Activated naive CD8-positive, alpha-beta T cell treated with anti-CD3 and anti-CD28 coated beads for 36 hours (primary cell): ENCODE measurements at places on chromosomes 4 and X. TPM values are rescaled to one million over a fixed set of nuclear protein-coding genes. Genes with fewer than 3 reads are reported as not detected.

- DNase-seq = no peak
- no peaks in the 10 kb centered on the region for H3K4me1 ChIP-seq
- no peak overlapping the region for H3K27ac ChIP-seq
- no peaks in the 10 kb centered on the region for H3K27me3 ChIP-seq
Measured at GRCh38 chr4:93740890-93741289, 87.7 kb upstream of the ATOH1 start.

VGLL1 gene
- total RNA-seq = not detected

DNA sequence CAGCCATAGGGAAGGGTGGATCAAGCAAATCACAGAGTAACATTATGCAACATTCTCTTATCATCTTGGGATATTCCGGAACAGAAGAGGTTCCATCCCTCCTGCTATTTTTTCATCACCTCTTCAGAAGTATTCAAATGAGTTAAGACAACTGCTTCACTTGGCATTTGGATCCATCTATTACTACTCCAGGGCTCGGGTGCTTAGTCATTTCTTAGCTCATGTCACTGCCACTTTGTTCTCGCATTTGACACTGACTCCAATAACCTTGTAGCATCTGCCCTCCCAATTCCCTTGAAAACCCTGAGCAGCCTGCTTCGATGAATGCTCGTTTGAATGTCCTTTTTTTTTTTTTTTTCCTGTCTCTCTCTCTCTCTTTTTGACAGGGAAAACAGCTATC is 114.9 kb downstream of the PPARGC1A start:
- H3K27ac ChIP-seq = no peak overlapping the region
- DNase-seq = no peak
- H3K4me3 ChIP-seq = no peak overlapping the region
- no peaks in the 10 kb centered on the region for H3K4me1 ChIP-seq

DNA sequence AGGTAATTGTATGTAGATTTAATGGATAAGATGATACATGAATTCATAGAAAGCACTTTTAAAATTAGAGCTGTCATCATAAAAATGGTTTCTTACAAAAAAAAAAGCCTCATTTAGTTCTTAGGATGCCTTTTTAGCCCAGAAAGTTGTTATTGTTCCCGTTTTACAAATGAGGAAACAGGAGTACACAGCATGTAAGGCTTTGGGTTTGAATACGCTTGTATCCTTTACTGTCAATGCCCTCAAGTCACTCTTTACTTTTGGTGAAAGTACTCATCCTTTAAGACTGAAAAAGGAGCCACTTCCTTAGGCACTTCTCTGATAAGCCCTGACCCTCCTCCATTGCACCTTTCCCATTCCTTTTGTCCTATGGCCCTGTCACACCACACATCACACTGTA is 4.9 kb downstream of the EREG start:
- H3K36me3 ChIP-seq = no peaks in the 10 kb centered on the region
- H3K27me3 ChIP-seq = peaks cover 38% of the 10 kb centered on the region
- H3K27ac ChIP-seq = no peak overlapping the region
- H3K4me1 ChIP-seq = peaks cover 9% of the 10 kb centered on the region
- no peak overlapping the region for H3K4me3 ChIP-seq
- DNase-seq = no peak

GRCh38 chr4:73731968-73732610 is 8.3 kb upstream of the CXCL8 start:
- no peak for DNase-seq
- H3K4me3 ChIP-seq = no peak overlapping the region
- no peak overlapping the region for H3K27ac ChIP-seq
- peaks cover 3% of the 10 kb centered on the region for H3K4me1 ChIP-seq
- no peaks in the 10 kb centered on the region for H3K36me3 ChIP-seq

- peaks cover 53% of the 10 kb centered on the region for H3K27me3 ChIP-seq
- peaks cover 7% of the 10 kb centered on the region for H3K4me1 ChIP-seq
- no peaks in the 10 kb centered on the region for H3K36me3 ChIP-seq
- peak within 1 kb of the TSS; percentile 70 for H3K4me3 ChIP-seq
- DNase-seq = no peak
Measured at GRCh38 chrX:10620121-10620699, at the start of gene MID1. MID1 (minus strand) TSS chrX:10620585; CDS start chrX:10567547, 53,038 bp downstream.

DNA sequence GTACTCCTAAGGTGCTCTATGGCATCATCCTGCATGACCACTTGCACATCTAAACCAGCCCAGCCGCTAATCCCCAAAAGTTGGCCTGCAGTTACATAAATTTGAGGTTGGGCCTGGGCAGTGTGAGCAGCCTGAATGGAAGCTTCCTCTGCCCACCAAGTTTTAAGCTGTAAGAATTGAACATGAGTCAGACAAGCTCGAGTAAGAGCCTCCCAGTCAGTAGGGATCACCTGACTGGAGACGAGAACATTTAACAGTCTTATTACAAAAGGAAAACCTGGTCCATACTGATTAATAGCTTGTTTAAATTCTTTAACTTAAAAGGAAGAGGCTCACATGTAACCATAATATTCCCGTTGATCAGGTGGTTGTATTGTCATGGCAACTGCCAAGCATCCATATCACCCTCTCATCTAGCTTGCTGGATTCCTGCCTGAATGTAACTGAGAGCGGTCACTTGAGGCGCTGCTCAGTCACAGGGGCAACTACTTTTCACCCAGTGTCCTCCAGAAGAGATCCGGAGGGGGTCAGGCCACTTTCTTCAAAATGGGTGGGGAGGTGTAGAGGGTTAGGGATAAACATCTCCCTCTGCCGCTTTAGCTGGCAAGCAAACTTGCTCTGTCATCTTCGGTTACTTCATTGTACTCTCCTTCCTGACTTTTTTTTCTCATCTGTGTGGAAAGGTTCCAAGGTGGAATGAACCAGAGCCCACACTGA is 56.6 kb upstream of the WDR1 start:
- no peak overlapping the region for H3K4me3 ChIP-seq
- no peaks in the 10 kb centered on the region for H3K36me3 ChIP-seq
- H3K27me3 ChIP-seq = no peaks in the 10 kb centered on the region
- no peaks in the 10 kb centered on the region for H3K4me1 ChIP-seq
- no peak overlapping the region for H3K27ac ChIP-seq

GPR50 gene
- total RNA-seq = not detected

- H3K36me3 ChIP-seq = peaks cover 5% of the 10 kb centered on the region
- no peak overlapping the region for H3K4me3 ChIP-seq
- peaks cover 27% of the 10 kb centered on the region for H3K27me3 ChIP-seq
- peak; percentile 68 for DNase-seq
Measured at GRCh38 chr4:40924096-40924792, 174.5 kb downstream of the NSUN7 start.

GRCh38 chr4:170697045-170697444 is 607.3 kb upstream of the AADAT start:
- H3K4me3 ChIP-seq = no peak overlapping the region
- no peak for DNase-seq
- H3K27ac ChIP-seq = no peak overlapping the region
- no peaks in the 10 kb centered on the region for H3K36me3 ChIP-seq
- H3K4me1 ChIP-seq = no peaks in the 10 kb centered on the region

PRDM8 gene
- total RNA-seq = 2.3 TPM

- no peaks in the 10 kb centered on the region for H3K36me3 ChIP-seq
- no peak overlapping the region for H3K4me3 ChIP-seq
- no peak for DNase-seq
- H3K27me3 ChIP-seq = peaks cover 8% of the 10 kb centered on the region
- no peaks in the 10 kb centered on the region for H3K4me1 ChIP-seq
Measured at GRCh38 chr4:14125375-14126129, 498.0 kb upstream of the BOD1L1 start.
